Articular chondrocyte of knee joint (primary cell): ENCODE measurements at places on chromosomes 2 and 18. TPM values are rescaled to one million over a fixed set of nuclear protein-coding genes. Genes with fewer than 3 reads are reported as not detected.

MC5R gene
- total RNA-seq: not detected in 2 replicates

ONECUT2 gene
- under 0.01 TPM in 2 replicates for total RNA-seq

DNER gene
- 0.78 and 1.7 TPM in 2 replicates for total RNA-seq

DAW1 gene
- total RNA-seq: 0.13 and 0.22 TPM in 2 replicates

GRHL1 gene
- 0.54 and 0.78 TPM in 2 replicates for total RNA-seq

LHCGR gene
- total RNA-seq: 0.32 and 0.39 TPM in 2 replicates

GLB1L gene
- total RNA-seq: 16.5 and 34.4 TPM in 2 replicates

GAD1 gene
- under 0.01 TPM in 1 of 2 replicates, not detected in the other for total RNA-seq

SLC23A3 gene
- total RNA-seq: 1.8 and 2.2 TPM in 2 replicates

ASB3 gene
- total RNA-seq: 22.7 and 29.1 TPM in 2 replicates

FANCL gene
- total RNA-seq: 13.6 and 25.0 TPM in 2 replicates

CLEC4F gene
- total RNA-seq: not detected in 2 replicates

LBX2 gene
- 2.2 and 3.3 TPM in 2 replicates for total RNA-seq

RAB6D gene
- total RNA-seq: under 0.01 and 0.11 TPM in 2 replicates

CHRND gene
- not detected in 2 replicates for total RNA-seq

SULT1C3 gene
- not detected in 2 replicates for total RNA-seq

INPP5D gene
- total RNA-seq: 0.13 and 0.22 TPM in 2 replicates

FOXD4L1 gene
- total RNA-seq: 0.11 and 0.26 TPM in 2 replicates

CASP10 gene
- 0.52 and 0.86 TPM in 2 replicates for total RNA-seq
